ENCODE measurements at places on chromosomes 6 and 20.
A peak's percentile ranks its signal among the peaks of the same experiment; 100 is the strongest.

DNA sequence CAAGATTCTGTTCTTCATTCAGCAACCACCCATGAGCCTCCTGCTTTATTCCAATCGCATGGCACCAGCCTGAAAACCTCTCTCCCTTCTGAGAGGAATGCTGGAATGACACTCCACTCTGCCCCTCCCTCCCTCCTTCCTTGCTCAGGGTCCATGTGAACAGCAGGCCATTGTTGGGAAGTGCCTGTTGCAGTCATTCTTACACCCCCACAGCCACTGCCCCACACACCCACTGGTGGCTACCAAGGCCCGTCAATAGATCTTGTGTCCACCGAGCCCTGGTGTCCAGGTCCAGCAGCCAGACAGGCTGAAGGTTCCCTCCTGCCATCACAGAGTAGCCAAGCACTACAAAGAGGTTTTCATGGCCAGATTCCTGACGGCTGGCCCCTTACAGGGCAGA lies 6.5 kb downstream of the PDRG1 start:
- H3K27me3 ChIP-seq = no peaks in the 10 kb centered on the region
- no peak for DNase-seq
- H3K36me3 ChIP-seq = peaks cover 44% of the 10 kb centered on the region
- no peak overlapping the region for H3K27ac ChIP-seq
- H3K4me1 ChIP-seq = peaks cover 26% of the 10 kb centered on the region

DNA sequence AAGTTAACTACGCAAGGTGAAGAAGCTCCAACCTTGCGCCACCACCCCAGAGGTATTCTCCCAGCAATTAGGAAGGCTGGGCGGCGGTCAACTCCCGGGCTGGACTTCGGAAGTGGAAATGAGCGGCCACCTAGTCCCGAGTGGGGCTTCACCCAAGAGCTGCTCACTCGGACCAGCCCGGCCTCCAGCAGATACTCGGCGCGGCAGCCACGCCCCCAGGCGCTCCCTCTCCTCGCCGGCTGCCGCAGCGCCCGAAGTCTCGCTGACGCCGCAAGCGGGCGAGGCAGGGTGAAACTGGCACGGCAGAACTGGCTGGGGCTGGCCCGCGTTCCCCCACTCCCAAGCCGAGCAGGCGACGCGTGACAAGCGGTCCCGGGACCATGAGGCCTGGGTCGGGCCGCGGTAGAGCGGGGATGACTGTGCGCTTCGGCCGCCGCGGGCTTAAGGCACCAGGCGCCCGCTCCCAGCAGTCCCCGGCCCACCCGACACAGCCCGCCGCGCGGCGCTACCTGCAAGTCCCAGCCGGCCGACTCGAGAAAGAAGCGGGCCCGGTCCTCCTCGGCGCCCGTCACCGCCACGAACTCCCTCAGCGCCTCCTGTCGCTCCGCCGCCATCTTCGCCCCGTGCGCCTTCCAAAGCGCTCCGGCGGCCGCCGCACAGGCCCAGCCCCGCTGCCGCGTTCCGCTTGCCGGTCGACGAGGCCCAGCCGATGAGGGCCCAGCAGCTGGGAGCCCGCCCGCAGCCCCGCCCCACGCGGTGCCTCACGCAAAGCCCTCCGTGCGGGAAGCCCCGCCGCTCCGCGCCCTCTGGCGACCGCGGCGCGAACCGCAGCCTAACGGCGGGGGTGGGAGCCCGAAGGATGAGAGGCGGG lies at the start of gene NSFL1C:
TSS of gene NSFL1C (minus strand) at position 639 of the 871 bp plus-strand sequence. CDS start at position 614, 25 bp downstream.
- no peaks in the 10 kb centered on the region for H3K27me3 ChIP-seq
- peak within 1 kb of the TSS; percentile 71 for H3K27ac ChIP-seq
- peak within 1 kb of the TSS; percentile 93 for H3K4me3 ChIP-seq
- H3K4me1 ChIP-seq = peaks cover 24% of the 10 kb centered on the region

- no peaks in the 10 kb centered on the region for H3K27me3 ChIP-seq
- no peak overlapping the region for H3K27ac ChIP-seq
- H3K36me3 ChIP-seq = no peaks in the 10 kb centered on the region
- H3K4me1 ChIP-seq = peaks cover 9% of the 10 kb centered on the region
- DNase-seq = no peak
- H3K4me3 ChIP-seq = no peak overlapping the region
Observed at GRCh38 chr6:22807818-22808217, 238.5 kb downstream of the HDGFL1 start.

DNA sequence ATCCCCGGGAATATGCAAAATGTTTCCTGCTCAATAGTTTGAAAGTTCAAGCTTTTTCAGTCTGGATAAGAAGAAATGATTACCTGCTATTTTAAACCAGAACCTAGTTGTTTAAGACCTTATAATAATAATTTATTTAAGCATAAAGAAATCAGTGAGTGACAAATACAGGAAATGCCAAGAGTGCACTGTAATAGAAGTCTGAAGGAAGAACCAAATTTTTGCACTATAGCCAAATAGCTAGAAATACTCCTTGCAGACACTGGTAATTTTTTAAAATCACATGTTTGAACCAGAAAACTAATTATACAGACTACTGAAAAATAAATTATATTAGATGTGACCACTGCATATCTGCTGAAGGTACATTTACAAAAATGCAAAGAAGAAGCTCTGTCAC lies 93.2 kb downstream of the MMS22L start:
- H3K4me3 ChIP-seq = no peak overlapping the region
- no peaks in the 10 kb centered on the region for H3K36me3 ChIP-seq
- H3K27ac ChIP-seq = no peak overlapping the region
- peaks cover 5% of the 10 kb centered on the region for H3K4me1 ChIP-seq
- DNase-seq = no peak

GRCh38 chr20:50195524-50196120 lies 5.0 kb downstream of the CEBPB start:
- no peak for DNase-seq
- H3K4me1 ChIP-seq = peaks cover 22% of the 10 kb centered on the region
- H3K27me3 ChIP-seq = no peaks in the 10 kb centered on the region
- H3K36me3 ChIP-seq = peaks cover 15% of the 10 kb centered on the region
- H3K4me3 ChIP-seq = no peak overlapping the region

- peaks cover 2% of the 10 kb centered on the region for H3K4me1 ChIP-seq
- no peak for DNase-seq
- no peaks in the 10 kb centered on the region for H3K36me3 ChIP-seq
- H3K27ac ChIP-seq = no peak overlapping the region
- H3K4me3 ChIP-seq = no peak overlapping the region
- no peaks in the 10 kb centered on the region for H3K27me3 ChIP-seq
Observed at GRCh38 chr20:34829191-34829590, 3.7 kb upstream of the NCOA6 start.

GRCh38 chr6:2937627-2938003 lies 33.8 kb downstream of the SERPINB6 start:
- no peaks in the 10 kb centered on the region for H3K4me1 ChIP-seq
- H3K36me3 ChIP-seq = no peaks in the 10 kb centered on the region
- no peak for DNase-seq
- H3K4me3 ChIP-seq = no peak overlapping the region
- H3K27ac ChIP-seq = no peak overlapping the region
- no peaks in the 10 kb centered on the region for H3K27me3 ChIP-seq
